Parietal lobe (tissue), 2 donors: ENCODE measurements at places on chromosomes 13 and 19. TPM values are rescaled to one million over a fixed set of nuclear protein-coding genes. Genes with fewer than 3 reads are reported as not detected.

FFAR1 gene
- not detected for total RNA-seq

PEAK3 gene
- not detected for total RNA-seq

ZNF225 gene
- total RNA-seq = 15.0 TPM

ZNF534 gene
- total RNA-seq = 9.4 TPM

FGF22 gene
- 0.63 TPM for total RNA-seq

RGS9BP gene
- total RNA-seq = 1.3 TPM

TJP3 gene
- not detected for total RNA-seq
